Nasal cavity respiratory epithelium epithelial cell of viscerocranial mucosa (primary cell): ENCODE measurements at places on chromosomes 12 and 14. TPM values are rescaled to one million over a fixed set of nuclear protein-coding genes. Genes with fewer than 3 reads are reported as not detected.

TAS2R9 gene
- total RNA-seq = 0.14 TPM in 1 of 2 replicates, not detected in the other

SLC4A8 gene
- total RNA-seq = 0.14 and 0.68 TPM in 2 replicates

PAH gene
- total RNA-seq = not detected in 2 replicates

GRIP1 gene
- 10.6 and 22.1 TPM in 2 replicates for total RNA-seq

DEGS2 gene
- total RNA-seq = 1.2 and 3.4 TPM in 2 replicates

ERC1 gene
- 33.5 and 45.5 TPM in 2 replicates for total RNA-seq

INSM2 gene
- not detected in 2 replicates for total RNA-seq

RASSF9 gene
- total RNA-seq = 1.7 and 5.5 TPM in 2 replicates
